Stimulated activated naive CD4-positive, alpha-beta T cell (primary cell): ENCODE measurements at places on chromosomes 13 and 19.

GRCh38 chr13:95258619-95259194, 42.5 kb downstream of the ABCC4 start:
- no peak for DNase-seq

- no peak for DNase-seq
Observed at GRCh38 chr19:16025108-16026101, 50.9 kb upstream of the TPM4 start.

GRCh38 chr19:55283548-55284377, at the start of gene BRSK1:
Gene BRSK1, plus strand, starts transcription at chr19:55283997. Its CDS starts 446 bp downstream, at chr19:55284443.
- DNase-seq = no peak

- peak; percentile 89 for DNase-seq
Observed at GRCh38 chr13:74133657-74134201, 475 bp downstream of the KLF12 start.

- DNase-seq = no peak
Observed at GRCh38 chr19:28586474-28586873, 626.5 kb downstream of the UQCRFS1 start.

DNA sequence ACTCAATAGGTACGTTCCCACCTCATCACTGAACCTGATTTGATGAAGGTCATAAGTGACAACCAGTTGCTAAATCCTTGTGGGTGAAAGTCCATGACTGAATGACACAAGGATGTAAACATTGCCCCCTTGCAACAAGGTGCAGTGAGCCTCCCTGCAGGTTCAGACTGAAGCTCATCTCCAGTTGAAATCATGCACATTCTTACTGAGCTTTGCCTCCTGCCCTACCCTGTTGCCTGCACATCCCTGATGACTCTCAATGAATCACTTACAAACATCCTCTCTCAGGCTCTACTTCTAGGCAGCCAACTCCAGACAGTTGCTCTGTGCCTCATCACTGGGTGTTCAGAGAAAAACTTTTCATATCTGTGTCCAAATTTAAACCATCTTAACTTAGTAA, 42.5 kb upstream of the ARGLU1 start:
- no peak for DNase-seq

DNA sequence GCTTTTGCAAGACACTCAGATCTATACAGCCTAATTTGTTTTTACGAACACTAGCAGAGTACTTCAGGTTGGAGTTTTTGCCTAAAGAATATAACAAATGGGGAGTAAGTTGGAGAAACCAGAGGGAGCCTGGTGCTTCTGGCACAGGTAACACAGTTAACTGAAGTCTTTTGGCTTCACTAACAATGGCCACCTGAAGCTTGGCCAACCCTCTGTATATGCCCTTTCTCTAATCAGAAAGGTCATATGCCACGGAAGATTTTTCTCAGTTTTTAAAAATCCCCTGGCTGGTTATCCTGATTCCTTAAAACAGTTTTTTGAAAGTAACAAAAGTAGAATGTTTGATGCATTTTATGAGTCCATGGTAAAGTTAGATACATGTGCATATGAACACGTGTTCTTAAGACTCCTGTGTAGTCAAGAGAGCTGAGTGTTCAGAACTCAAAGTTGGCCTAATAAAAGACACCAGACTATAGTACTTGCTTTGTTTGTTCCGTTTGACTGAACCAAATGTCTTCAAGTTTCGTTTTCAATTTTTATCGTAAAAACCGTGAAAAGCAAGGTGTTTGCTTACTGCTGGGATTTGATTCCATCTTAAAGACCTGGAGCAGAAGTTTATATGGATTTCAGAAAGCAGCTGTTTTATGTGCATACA, 137.5 kb downstream of the KCNRG start:
- no peak for DNase-seq

- no peak for DNase-seq
Observed at GRCh38 chr13:44686531-44686934, 110.4 kb upstream of the TSC22D1 start.

DNA sequence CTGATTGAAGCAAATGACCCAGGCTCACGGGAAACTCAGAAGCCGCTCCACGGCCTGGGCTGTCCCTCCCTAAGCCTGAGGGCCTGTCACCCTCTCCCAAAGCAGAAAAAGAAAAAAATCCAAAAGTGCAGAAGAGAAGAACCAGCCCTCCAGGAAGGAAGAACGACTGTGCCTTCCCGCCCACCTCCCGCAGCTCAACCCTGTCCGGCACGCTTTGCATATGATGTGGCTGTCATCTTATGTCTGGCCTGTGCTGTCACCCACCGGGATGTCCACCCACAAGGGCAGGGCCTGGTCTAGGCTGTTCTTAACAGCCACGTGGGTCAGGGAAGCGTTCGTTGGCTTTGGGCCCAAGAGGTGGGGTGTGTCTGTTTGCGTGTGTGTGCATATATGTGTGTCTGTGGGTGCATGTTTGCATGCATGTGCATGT, 13.7 kb downstream of the ZBTB7A start:
- DNase-seq = no peak
